ENCODE measurements at places on chromosomes 11 and 22.

GRCh38 chr11:44530413-44531115 lies 34.9 kb upstream of the CD82 start:
- no peak for DNase-seq

GRCh38 chr11:2248242-2248641 lies 22.1 kb downstream of the ASCL2 start:
- no peak for DNase-seq

DNA sequence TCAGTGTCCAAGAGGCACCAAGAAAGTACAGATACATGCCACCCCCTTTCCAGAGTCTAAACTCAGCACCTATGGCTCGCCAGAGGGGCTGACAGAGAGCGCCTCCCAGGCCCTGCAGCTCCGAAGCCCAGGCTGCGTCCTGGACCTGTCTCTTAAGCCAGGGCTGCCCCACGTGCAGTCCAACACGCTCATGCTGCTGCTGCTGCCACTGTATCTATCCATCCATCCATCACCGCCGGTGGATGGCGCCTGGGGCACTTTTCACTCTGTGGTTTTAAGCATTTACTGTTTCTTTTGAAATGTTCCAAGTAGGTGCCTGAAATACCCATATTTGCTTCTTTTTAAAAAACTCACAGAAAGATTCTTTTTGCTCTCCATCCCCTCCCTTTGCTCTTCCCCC lies 41.8 kb downstream of the MACROD1 start:
- DNase-seq, result no peak

- peak; percentile 86 for DNase-seq
Observed at GRCh38 chr11:47161134-47161854, 15.4 kb downstream of the ARFGAP2 start.

DNA sequence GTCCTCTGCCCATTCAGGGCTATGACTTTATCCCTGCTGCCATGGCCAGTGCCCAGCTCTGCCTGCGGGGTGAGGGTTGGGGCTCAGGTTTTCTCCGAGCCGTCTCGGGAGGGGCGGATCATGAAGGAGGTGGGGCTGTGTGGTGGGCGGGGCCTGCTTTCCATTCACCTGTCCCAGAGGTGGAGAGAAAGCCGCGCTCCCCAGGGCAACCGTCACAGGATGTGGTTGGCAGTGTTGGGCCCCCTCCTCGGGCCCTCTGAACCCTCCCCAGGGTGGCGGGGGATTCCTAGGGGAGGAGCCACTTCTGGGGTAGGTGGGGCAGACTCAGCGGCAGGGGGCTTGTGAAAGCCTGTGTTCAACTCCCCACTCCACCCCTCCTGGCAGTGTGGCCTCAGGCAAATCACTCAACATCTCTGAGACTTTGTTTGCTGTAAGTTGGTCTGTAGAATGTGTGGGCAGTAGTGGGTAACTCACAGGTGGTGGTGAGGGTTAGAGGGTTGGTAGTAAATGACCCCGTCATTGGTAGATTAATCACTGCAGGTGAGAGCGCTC lies 50.3 kb downstream of the CD6 start:
- no peak for DNase-seq
